ENCODE measurements at places on chromosomes 2 and 18. TPM values are rescaled to one million over a fixed set of nuclear protein-coding genes. Genes with fewer than 3 reads are reported as not detected.

DNA sequence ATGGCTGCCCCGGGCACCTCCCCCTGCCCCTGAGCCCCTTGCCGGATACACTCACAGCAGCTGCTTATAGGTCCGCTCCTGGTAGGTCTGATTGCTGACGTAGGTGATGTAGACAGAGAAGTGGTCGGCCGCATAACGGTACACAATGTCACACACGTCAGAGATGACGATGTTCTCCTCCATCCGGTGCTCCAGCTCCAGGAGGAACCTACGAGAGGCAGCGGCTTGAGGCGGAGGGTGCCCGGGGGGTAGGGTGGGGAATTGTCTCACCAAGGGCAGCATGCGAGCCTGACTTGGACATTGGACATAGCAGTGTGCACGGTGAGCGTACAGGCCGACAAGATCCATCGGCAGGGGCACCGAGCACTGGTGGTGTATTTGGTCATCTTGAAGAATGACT, 22.8 kb downstream of the SNORC start:
- no peak overlapping the region for H3K4me3 ChIP-seq
- H3K36me3 ChIP-seq: no peaks in the 10 kb centered on the region
- no peaks in the 10 kb centered on the region for H3K4me1 ChIP-seq
- H3K27ac ChIP-seq: no peak overlapping the region
- no peaks in the 10 kb centered on the region for H3K27me3 ChIP-seq

- H3K36me3 ChIP-seq: no peaks in the 10 kb centered on the region
- H3K27me3 ChIP-seq: no peaks in the 10 kb centered on the region
- H3K27ac ChIP-seq: no peak overlapping the region
- no peak overlapping the region for H3K4me3 ChIP-seq
These were observed 60.8 kb downstream of the NCKAP1 start for GRCh38 chr2:182977463-182977862.

DNA sequence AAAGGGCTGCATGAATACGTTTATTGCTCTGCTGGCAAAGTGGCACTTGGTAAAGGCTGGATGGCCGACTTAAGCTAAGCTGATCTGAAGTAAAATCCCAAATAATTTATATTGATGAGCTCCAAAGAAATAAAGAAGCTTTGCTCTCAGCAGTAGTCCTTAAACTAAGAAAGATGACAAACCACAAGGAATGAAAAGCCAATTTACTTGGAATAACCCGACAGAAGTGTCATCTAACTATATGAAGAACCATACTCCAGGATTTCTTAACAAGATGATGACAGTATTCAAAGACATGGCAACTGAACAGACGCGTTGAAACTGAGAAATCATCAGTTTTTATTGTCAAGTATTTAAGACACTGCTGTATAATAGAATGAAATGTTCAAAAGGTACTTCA, 294.1 kb downstream of the PDE11A start:
- no peak for DNase-seq
- no peaks in the 10 kb centered on the region for H3K27me3 ChIP-seq
- H3K27ac ChIP-seq: no peak overlapping the region
- no peaks in the 10 kb centered on the region for H3K36me3 ChIP-seq
- no peak overlapping the region for H3K4me3 ChIP-seq
- H3K4me1 ChIP-seq: peaks cover 9% of the 10 kb centered on the region

- no peak overlapping the region for H3K27ac ChIP-seq
- H3K4me3 ChIP-seq: no peak overlapping the region
- DNase-seq: no peak
These were observed 88.4 kb downstream of the ARHGAP15 start for GRCh38 chr2:143217512-143218115.

DNA sequence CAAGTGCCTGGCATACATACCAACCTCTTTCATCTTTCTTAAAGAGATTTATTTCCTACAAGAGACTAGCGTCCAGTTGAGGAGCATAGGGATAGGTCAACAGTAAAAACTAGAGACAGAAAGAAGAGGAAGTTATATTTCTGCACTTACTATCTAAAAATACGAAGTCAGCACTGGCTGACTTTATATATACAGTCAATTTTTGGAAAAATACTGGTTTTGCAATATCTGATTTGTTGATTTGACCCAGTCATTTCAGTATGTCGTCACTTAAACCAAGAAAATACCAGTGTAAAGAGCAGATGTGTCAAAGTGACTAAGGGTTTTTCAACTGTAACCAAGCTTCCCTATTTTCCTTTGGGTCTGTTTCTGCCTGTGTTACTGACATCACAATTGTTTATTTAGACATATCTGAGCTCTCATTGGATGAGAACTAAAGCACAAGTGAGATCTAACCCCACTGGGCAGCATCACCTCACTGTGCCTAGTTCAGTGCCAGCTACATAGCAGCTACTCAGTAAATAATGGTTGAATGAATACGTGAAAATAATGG, 23.0 kb downstream of the CYTIP start:
- H3K4me3 ChIP-seq: no peak overlapping the region
- no peaks in the 10 kb centered on the region for H3K27me3 ChIP-seq
- H3K36me3 ChIP-seq: peaks cover 54% of the 10 kb centered on the region
- peak overlapping the region; percentile 86 for H3K27ac ChIP-seq
- no peak for DNase-seq

DNA sequence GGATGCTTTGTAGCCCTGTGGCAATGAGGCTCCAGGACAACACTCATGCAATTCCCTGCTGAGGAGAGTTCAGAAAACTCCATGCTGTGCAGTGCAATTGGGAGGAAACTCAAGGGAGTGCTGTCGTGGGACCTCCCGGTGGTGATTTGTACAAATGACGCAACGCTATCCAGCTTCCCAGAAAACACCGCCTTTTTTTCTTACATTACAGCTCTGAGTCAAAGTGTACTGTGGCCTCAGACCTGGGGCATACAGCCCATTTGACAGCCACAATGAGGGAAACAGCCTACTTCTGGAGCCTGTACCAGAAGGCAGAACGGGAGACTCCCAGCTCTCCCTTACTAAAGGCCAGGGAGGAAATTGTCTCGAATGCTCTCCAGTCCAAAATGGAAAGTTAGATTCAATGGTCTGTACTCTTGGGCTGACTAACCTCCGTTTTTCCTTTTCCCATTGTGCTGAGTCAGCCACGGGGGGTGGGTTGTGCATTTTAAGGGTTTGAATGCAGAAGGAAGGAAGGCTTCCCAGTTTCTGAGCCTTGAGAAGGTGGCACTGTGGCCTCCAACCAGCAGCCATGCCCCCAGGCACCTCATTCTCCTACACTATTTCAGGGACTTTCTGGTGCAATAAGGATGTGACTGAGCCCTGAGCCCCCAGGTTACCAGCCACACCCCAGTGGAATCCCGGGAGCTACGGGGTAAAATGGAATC, 16.4 kb upstream of the CYP1B1 start:
- H3K27ac ChIP-seq: no peak overlapping the region
- no peaks in the 10 kb centered on the region for H3K27me3 ChIP-seq
- H3K4me1 ChIP-seq: no peaks in the 10 kb centered on the region
- no peak for DNase-seq
- H3K36me3 ChIP-seq: no peaks in the 10 kb centered on the region
- no peak overlapping the region for H3K4me3 ChIP-seq

DNA sequence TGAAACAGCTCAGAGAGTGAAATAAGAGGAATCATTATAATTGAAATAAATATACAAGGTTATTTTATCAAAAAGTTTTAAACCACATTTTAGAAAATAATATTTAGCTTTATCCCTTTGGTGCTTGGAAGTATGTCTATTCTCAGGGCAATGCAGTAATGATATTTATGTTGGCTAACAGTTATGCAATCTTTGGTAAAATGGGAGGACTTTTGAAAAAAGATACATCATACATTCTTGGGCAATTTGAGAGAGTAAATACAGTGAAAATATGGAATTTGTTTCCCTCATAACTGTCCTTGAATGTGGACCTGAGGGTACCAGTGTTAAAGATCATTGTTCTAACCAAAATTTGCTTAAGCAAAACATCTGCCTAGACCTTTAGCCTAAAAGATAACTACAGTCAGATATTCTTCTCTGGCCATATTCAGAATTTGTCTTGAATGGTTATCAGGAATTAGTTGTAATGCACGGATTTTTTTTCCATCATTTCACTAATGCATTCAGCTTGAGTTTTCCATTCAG, 137.2 kb downstream of the LRRTM1 start:
- no peaks in the 10 kb centered on the region for H3K4me1 ChIP-seq
- no peak for DNase-seq
- no peak overlapping the region for H3K27ac ChIP-seq
- H3K27me3 ChIP-seq: no peaks in the 10 kb centered on the region
- H3K36me3 ChIP-seq: no peaks in the 10 kb centered on the region
- H3K4me3 ChIP-seq: no peak overlapping the region

DNA sequence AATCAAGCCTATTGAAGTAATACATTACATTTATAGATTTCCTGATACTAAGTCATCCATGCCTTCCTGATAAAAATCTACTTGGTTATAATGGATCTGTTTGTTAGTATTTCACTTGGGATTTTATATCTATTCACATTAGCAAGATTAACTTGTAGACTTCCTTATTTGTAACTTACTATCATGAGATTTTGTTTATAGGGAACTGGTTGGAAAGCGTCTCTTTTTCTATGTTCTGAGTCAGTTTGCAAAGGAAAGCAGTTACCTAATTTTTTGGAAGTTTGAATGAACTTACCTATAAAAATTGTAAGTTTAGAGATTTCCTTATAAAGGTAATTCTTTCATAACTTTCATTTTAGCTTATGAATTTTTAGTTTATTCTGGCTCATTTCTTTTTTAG, 141.4 kb downstream of the SMAD7 start:
- H3K4me3 ChIP-seq: no peak overlapping the region
- no peaks in the 10 kb centered on the region for H3K36me3 ChIP-seq
- no peaks in the 10 kb centered on the region for H3K27me3 ChIP-seq
- no peak overlapping the region for H3K27ac ChIP-seq

DNA sequence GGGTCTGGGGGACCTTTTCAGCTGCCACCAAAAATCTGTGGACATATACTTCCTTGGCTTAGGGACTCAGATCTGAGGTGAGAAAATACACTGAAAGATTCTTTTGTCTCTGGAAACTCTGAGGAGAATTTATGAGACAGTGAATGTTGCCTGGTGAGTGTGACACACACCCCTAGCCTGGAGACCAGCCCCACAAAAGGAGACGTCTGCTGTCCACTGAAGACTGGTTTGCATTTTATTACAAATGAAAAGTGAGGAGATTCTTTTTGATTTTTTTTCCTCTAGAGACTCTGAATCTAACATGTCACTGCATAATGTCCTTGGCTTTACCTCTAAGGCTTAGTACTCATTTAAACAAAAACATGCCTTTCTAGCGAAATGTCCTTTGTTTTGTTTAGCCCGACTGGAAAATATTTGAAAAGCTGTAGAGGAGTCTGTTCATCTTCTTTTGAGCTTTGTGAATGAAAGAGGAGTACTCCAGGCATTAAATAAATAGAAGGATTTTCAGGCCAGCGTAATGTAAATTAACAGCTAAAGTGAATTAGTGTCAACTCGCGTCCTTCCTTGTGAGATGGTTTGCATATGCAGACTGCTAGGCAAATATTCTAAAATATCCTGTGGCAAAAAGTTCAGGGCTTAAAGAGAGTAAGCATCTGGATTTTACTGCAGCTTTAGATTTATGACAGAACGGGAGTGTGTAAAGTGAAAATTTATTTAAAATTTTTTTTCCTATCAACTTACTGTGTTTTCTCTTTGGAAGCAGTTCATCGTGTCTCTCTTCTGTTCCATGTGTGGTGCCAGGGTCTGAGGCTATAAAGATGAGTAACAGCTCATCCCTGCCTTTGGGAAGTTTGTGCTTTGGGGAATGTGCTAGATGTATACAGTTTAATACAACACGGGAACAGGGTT, 125.4 kb downstream of the VWA3B start:
- no peaks in the 10 kb centered on the region for H3K27me3 ChIP-seq
- no peaks in the 10 kb centered on the region for H3K4me1 ChIP-seq
- no peaks in the 10 kb centered on the region for H3K36me3 ChIP-seq
- H3K4me3 ChIP-seq: no peak overlapping the region

- no peak overlapping the region for H3K4me3 ChIP-seq
- no peak overlapping the region for H3K27ac ChIP-seq
- H3K4me1 ChIP-seq: no peaks in the 10 kb centered on the region
- no peaks in the 10 kb centered on the region for H3K27me3 ChIP-seq
- no peak for DNase-seq
- no peaks in the 10 kb centered on the region for H3K36me3 ChIP-seq
These were observed 31.3 kb downstream of the REV1 start for GRCh38 chr2:99458529-99458928.

DNA sequence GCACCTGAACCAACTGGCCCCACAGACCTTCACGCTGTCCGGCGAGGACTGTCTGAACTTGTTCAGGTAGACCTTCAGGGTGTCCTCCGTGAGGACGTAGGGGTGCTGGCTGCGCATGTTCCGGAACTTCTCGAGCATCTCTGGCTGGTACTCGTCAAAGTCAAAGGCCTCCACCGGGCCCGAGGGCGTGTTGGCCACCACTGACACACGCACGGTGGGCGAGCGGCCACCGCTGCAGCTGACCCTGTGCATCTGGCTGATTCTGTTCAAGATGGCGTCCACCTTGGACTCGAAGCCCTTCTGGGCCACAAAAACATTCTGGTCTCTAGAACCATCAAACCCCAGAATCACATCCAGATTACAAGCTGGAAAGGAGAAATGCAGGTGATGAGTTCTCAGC, 48.3 kb downstream of the COL6A3 start:
- no peak for DNase-seq
- H3K27ac ChIP-seq: no peak overlapping the region
- no peaks in the 10 kb centered on the region for H3K4me1 ChIP-seq
- no peaks in the 10 kb centered on the region for H3K36me3 ChIP-seq
- H3K27me3 ChIP-seq: no peaks in the 10 kb centered on the region

DNA sequence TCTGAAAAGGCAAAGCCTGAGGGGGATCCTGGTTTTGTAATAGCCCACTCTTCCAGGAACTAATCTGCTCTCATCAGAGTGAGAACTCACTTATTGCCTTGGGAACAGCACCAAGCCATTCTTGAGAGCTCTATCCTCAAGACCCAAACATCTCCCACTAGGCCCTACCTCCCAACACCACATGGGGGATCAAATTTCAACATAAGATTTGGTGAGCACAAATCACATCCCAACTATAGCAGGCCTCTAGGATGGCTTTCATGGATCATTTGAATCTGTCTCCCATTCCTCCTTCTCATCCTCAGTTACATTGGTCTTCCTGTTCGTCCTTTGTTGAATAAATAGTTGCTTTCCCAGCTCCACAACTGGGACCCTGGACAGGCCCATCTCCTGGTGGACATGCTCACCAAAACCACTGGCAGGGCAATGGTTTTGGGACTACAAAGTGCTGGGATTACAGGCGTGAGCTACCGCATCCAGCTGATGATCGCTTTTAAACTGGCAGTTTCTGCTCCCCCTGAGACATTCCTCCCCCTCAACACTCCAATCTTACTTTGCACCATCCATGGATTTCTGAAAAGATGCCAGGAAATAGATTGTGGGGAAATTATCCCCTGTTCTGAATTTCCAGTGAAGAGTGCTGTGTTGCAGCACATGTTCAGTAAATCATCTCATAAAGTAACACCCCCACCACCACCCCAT, 42.6 kb downstream of the MCFD2 start:
- H3K4me3 ChIP-seq: no peak overlapping the region
- H3K4me1 ChIP-seq: no peaks in the 10 kb centered on the region
- H3K27ac ChIP-seq: no peak overlapping the region

Gene CCDC121
- 0.61 TPM for total RNA-seq

Gene TCF4
- 2.6 TPM for total RNA-seq
